Posterior cingulate gyrus (tissue), 11 donors: ENCODE measurements at places on chromosomes 12 and 14.

- no peak for DNase-seq
These were observed 32.9 kb upstream of the SPTLC2 start for GRCh38 chr14:77649326-77649725.

- DNase-seq: no peak
These were observed 37.2 kb downstream of the IFNG start for GRCh38 chr12:68122236-68122920.

- DNase-seq: no peak
These were observed 54.4 kb downstream of the EFCAB11 start for GRCh38 chr14:89899917-89900663.

DNA sequence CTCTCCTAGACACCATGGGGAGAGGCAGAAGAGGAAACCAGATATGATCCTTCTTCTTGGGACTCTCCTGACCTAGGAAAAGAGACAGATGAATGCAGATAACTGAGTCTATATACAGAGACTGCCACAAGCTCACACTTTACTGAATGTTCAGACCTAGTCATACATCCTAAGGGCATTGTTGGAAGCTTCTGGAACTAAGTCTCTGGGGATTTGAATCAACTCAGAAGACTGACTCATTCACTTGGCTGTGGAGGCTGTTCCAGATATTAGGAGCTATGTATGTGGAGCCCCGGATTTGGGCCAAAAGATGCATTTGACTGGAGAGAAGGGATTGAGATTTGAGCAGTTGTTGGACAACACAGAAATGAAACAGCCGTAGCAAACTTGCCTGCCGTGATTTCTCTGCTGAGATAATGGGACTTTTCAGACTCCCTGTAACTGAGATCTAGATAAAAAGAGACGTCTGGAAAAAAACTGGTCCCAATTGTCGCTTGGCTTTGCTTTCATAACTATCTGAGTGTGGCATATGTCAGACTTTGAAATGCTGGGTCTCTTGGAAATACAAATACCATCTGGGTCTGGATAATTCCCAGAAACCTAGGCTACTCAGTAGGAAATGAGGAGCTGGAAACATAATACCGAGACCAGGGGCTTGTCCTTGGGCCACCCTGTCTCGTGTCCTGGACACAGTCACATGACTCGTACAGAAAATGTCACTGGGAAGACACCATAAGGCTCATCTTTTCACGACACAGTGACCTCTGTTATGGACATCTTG lies 396.8 kb downstream of the NUAK1 start:
- DNase-seq: no peak

- no peak for DNase-seq
These were observed 1.7 kb downstream of the RASSF8 start for GRCh38 chr12:25960143-25960542.

- no peak for DNase-seq
These were observed 91.8 kb downstream of the RGS6 start for GRCh38 chr14:72024043-72024407.

GRCh38 chr14:29608861-29609260 lies 318.8 kb downstream of the PRKD1 start:
- no peak for DNase-seq

- DNase-seq: no peak
These were observed 10.6 kb upstream of the PSEN1 start for GRCh38 chr14:73125746-73126145.

- no peak for DNase-seq
These were observed 57.6 kb downstream of the CRADD start for GRCh38 chr12:93734784-93735183.

DNA sequence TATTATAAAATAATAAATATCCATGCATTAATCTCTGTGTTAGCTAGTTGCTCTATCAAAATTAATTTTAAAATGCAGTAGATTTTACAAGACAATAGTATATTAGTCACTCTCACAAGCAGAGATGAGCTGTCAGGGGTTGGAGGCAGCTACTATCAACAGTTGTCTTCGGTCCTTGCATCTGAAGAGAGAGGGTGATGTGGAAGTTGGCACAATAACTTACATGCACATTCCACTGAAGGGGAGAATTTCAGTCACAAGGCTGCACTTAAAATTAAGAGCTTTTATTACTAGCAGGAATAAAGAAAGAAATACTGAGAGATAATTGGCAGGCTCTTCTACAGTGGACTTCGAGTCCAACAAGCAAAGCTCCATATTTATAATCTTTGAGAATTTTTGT lies 166.9 kb upstream of the DCN start:
- DNase-seq: no peak

DNA sequence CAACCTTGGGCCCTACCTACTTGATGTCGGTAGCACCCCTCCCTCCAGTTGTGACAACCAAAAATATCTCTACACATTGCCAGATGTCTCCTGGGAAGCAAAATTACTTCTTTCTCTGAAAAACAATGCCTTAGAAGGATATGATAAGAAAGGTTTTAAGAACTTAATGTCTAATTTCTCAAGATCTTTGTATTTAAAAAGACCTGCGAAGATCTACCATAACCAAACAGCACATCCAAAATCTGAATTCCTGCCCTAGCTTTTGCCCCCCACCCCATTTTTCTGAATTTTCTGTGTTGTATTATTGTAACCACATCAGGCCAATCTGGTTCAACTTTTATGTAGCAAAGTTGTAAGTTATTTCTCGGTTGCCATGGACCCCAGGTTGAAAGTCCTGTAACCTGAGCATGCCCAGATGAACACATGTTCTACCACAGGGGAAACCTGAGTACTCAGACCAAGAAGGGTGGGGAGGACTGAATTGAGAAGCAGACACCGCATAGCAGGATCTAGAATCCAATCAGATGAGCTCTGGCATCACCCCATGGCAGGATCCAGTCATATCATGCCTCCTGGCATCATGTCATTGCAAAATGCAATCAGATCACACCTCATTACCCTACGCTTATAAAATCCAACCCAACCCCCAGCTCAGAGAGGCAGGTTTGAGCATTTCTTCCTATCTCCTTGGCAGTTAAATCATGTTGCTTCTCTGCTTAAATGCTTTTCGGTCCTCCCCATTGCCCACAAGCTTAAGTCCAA lies 8.7 kb downstream of the TMEM253 start:
- DNase-seq: no peak

DNA sequence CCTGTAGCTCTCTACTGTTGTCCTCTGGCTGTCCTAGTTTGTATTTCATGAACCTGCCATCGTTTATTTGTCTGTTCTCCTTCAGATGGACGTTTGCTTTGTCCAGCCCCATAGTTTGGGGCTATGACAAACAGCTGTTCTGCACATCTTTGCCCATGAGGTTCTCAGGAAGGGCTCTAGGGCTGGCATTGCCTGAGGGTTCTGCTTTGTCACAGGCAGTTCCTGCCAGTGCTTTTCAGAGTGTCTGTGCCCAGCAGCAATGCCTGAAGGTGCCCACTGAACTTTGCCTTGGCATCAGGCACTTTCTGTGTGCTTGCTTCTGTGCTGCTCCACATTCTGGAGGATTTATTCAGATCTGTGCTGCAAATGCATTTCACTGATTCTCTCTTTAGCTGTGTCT lies 361.3 kb downstream of the TMEM121 start:
- DNase-seq: peak; percentile 30

DNA sequence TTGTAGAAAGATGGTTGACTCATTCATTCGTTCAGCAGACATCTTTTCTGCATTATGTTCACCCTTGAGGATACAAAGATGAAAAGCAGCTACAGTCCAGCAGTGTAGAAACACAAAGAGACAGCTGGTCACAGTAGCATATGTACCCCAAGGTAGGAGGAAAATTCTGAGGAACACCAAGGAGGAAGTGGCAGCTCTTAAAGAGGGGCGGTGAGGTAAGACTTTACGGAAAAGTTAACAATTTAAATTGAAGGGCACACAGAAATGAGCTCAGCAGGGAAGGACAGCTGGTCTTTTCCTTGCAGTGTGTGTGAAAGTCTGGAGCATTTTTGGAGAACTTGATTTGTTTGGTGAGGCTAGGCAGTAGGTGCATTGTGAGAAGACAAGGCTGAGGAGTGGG lies 3.5 kb downstream of the SLC35E3 start:
- no peak for DNase-seq

DNA sequence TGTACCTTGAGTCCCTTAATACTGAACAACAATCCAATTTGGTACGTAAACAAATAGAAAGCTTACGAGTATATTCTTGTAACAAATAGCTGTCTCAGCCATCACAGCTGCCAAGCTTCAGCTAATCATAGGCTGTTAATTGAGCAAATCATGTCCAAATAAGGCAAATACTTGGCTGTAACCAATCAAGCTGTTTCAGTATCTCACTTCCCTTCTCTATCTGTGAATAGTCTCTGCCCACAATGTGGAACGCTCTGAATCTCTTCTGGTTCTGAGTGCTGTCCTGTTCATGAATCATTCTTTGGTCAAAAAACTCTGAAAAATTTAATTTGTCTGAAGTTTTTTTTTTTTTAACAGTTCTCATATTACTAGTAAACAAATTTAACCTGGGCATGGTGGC lies 5.8 kb upstream of the NEMF start:
- no peak for DNase-seq

DNA sequence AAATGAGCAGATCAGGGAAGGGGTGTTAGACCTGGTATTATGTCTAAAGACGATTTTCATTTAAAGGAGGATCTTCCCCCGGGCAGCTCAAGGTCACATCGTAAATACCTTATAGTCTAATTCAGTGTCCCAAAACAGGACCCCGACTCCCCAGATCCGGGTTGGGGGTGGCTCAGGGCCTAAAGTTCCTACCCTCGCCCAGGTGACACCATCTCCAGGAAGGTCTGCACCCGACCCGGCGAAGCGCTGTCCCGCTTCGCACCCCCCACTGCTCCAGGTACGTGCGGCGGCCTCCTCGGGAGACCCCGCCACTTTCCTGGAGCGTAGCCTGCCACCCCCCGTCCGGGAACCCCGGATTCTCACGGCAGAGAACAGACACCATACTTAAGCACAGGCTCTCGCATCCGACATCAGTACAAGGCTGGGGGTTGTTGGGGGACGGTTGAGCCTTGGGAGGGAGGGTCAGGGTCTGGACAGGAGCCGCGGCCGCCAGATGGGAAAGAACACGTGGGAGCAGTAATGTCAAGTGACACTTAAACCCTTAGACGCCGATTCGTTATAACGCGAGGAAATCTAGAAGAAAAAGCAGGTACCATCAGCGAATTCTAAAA lies 556 bp downstream of the TIMM9 start:
- DNase-seq: peak; percentile 56

DNA sequence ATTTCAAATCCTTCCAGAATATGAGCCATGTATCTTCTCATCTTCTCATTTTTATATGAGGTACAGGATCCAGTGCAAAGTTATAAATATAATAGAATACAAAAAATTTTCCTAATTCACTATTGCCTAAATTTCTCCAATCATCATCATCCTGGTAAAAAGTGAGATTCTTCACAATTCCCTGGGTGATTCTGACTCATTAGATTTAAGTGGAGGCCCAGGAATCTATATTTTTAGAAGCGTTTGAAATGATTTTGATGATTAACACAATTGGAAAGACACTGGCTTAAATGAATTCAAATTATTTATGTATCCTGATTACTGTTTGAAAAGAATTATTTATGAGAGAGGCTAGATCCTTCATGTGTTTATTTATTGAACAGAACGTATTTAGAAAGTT lies 380.3 kb upstream of the PDE3A start:
- no peak for DNase-seq

DNA sequence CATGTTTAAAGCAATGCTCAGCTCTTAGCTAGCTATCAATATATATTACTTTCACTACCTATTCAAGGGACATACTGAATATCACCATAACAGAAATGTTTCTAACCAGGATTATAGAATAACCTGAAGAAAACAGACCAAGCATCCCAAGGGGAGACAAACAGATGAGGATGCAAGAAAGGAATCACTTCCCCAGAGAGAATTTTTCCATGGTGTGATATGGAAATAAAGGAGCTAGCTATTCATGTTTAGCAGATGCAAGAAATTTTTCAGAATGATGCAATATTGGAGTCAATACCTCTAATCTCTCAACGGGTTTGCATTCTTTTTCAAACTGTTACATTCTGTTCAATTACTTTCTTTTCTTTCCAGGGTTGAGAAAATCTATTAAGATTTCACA lies 538.9 kb upstream of the FLRT2 start:
- DNase-seq: no peak

GRCh38 chr14:103628221-103628683 lies 759 bp upstream of the KLC1 start:
- peak; percentile 47 for DNase-seq

DNA sequence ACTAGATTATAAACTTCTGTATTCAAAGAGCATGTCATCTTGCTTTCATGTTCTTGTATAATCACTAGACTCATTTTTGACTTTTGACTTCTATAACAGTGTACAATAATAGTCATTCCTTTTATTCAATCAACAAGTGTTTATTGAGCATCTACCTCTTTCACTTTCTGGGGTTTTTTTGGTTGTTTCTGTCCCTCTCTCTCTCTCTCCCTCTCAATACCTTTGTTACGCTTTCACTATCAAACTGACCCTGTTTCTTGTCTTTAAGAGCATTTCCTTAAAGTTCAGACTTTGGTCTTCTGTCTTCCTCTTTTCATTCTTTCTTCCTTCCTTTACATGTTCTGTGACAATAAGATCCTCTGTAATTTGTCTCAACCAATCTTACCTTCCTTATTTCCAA lies 49.5 kb downstream of the GPR137C start:
- DNase-seq: no peak

DNA sequence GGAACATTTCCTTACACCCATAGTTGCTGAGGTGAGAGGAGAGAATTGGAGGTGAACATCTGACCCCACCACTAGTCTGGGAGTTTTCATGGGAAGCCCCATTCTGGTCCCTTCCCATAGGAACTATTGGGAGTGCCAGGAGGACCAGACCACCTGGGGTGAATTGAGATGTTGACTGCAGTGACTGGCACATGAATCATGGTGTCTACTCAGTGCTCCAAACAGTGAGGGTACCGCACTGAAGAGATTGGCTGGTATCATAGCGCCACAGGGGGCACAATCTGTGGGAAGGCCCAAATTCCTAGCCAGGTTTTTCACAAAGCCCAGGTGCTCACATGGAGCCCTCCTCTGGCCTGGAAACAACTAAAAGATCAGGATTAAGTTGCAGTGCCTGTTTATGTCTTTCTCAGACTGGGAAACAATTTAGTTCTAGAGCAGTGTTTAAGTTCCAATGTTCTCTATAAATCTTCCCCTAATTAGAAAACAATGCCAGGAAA lies 3.7 kb upstream of the RNASE9 start:
- no peak for DNase-seq

- no peak for DNase-seq
These were observed 1.3 kb upstream of the ZDHHC17 start for GRCh38 chr12:76762601-76762980.

GRCh38 chr14:94481468-94482131 lies 5.6 kb upstream of the SERPINA9 start:
- DNase-seq: no peak

GRCh38 chr14:33792009-33792719 lies 158.7 kb downstream of the EGLN3 start:
- no peak for DNase-seq

- no peak for DNase-seq
These were observed 63.4 kb downstream of the ITPR2 start for GRCh38 chr12:26769611-26770010.

- no peak for DNase-seq
These were observed 132.9 kb downstream of the SRGAP1 start for GRCh38 chr12:63977441-63977840.

GRCh38 chr12:57216014-57216911 lies at the start of gene NXPH4:
Gene NXPH4 (plus strand): TSS chr12:57216794. CDS start chr12:57216970, 176 bp downstream.
- DNase-seq: no peak
